Hematopoietic multipotent progenitor cell treated with erythropoietin and hydrocortisone succinate and interleukin-3 and kit ligand, for 17 days (in vitro differentiated cells): ENCODE measurements at places on chromosomes 3 and 15.

GRCh38 chr15:45402955-45403877 is 24.9 kb upstream of the GATM start:
- peak; percentile 42 for DNase-seq

DNA sequence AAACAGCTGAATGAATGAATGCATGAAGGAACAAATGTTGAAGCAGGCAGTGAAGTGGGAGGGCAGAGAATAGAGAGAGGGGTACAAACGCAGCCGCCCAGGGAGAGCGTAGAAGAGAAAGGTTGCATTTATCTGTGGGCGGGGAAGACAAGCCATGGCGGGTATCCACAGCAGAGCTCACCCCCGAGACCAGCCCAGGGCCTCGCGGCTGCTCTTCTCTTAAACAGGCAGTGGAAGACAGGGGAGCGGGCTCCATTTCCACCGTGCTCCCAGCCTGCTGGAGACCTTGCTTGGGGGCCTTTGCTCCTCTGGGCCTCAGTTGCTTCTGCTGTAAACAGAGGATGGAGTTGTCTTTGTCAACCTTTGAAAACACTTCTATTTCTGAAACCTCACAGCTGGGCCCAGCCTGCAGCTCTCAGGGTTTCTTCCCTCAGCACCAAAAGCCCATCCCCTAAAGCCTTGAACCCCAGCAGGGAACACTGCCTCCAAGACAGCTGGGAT is 259.5 kb downstream of the UACA start:
- no peak for DNase-seq

DNA sequence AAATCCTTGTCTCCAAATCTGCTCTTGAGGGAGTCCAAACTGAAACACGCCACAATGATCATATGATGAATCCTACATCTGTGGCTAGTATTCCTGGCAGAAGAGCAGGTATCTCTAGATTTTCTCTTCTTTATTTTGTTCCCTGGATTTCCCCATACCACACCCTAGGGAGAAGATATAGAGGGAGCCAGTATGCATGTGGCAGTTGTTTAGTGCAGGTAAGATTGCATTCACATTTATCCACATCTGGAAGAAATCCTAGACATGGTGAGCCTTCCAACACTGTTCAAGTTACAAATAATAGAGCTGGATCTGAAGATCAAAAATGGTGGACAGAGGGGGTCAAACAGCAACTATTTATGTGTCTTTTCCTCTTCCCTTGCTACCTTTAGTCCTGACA is 316.7 kb downstream of the ZNF385D start:
- DNase-seq = no peak

DNA sequence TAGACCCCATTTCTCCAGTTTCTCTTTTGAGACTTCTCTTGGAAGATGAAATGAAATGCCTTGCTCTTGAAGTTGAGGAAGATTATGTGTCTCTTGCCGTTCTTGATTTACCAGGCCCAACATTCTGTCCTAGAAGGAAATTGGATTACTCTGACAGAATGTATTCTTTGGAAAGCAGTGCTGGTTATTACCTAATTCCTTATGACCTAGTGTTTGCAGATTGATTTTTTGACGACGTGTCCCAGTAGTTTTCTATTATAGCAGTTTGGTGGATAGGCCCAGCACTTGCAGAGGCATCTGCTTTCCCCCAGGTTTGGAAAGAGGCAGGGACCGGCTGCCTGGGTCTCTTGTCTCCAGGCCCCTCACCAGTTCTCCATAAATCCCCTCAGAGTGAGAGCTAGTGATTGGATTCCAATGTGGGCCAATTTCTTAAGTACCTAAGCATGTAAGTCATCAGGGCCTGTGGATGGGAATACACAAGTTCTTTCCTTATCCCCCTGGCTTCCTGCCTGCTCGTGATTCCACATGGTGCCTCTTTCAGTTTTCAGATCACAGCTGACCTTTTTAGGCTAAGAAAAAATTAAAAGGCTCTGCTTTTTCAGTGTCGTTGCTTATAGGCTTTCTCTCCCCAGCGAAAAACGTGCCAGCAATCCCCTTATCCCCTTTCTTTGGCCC is 50.2 kb downstream of the EPHB3 start:
- no peak for DNase-seq

DNA sequence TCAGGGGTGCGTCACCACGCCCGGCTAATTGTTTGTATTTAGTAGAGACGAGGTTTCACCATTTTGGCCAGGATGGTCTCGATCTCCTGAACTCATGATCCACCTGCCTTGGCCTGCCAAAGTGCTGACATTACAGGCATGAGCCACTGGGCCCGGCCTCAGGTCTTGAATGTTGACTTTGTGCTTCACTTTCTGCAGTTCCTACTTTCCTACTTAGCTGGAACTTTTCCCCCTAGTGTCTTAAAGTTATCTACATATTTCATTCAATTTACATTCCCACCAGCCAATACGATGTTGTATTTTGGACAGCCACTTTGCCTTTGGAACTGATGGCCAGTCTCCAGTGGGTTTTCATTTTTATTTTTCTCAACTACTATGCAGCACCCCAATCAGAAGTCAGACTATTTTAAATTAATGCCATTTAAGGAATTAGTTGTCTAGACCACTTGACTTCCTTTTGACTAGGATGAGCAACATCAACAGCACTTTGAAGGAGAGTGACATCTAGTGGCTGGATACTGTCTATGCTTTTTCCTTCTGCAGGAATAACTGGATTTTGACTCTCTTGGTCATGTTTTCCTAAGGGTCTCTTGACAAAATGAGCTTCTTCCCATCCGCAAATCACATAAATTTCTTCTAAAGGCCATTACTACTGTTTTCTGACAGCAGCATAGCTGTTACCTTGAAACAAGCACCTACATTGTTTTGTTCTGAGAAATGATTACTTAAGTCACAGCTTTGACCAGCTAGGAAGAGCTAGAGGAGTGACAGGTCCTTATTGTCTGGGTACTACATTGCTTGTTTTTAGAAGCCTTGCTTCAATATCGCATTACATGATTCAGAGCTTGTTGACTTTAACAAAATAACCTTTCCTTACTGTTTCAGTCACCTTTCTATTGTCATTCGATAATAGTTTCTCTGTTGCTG is 140.2 kb downstream of the ITPR1 start:
- DNase-seq = peak; percentile 65

- DNase-seq = no peak
These were observed 91.0 kb downstream of the EPHB1 start for GRCh38 chr3:134885877-134886621.

GRCh38 chr3:179410999-179411398 is 40.3 kb downstream of the GNB4 start:
- no peak for DNase-seq

DNA sequence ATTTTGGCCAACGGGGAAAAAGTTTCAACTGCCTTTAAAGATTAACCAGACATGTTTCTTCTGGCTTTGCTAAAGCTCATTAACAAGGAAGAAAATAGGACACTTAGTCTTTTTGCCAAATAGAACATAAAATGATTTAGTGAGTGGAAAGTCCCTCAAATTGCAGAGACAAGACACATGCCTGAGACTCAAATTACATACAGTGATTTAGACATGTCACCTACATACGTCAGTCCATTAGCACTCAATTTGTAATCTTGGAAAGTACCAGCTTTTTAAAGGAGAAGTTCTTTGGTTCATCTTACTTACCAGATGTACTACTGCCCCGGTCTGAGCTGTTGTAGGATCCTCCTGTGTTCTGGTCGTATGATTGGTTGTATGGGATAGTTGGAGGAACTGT is 1134.2 kb downstream of the ROBO1 start:
- DNase-seq = no peak

GRCh38 chr3:30059240-30059639 is 547.2 kb upstream of the TGFBR2 start:
- DNase-seq = no peak

DNA sequence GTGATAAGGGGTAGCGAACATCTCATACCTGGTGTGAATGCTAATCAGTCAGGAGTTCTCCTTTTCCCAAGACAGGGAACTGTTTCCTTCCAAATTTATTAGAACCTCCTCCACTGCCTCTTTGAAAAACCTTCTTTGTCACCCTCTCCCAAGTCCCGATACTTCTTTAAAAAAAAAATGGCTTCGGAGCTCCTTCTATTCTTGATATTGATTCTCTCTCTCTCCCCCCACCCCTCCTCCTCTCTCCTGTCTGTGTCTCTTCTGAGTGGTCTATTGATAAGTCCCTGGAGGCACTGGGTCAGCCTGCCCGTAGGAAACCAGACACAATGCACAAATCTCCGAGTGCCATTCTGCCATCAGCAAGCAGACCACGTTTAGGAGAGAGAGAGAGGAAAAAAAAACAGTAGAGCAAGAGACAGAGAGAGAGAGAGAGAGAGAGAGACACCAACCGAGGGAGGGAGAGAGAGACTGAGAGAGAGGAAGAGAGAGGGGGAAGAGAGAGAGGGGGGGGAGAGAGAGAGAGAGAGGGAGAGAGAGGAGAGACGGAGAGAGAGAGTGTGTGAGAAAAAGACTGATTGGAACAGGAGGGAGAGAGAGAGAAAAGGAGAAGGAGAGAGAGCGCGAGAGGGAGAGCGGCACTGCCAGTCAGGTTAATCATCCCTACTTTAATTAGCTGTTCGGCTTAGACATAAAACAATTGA is 160.9 kb downstream of the TIGIT start:
- no peak for DNase-seq

- DNase-seq = no peak
These were observed 400.1 kb downstream of the GRM7 start for GRCh38 chr3:7260975-7261374.

- DNase-seq = no peak
These were observed 138.3 kb upstream of the FAM3D start for GRCh38 chr3:58804914-58805313.

- DNase-seq = no peak
These were observed 3.1 kb downstream of the PARP3 start for GRCh38 chr3:51945031-51945840.

DNA sequence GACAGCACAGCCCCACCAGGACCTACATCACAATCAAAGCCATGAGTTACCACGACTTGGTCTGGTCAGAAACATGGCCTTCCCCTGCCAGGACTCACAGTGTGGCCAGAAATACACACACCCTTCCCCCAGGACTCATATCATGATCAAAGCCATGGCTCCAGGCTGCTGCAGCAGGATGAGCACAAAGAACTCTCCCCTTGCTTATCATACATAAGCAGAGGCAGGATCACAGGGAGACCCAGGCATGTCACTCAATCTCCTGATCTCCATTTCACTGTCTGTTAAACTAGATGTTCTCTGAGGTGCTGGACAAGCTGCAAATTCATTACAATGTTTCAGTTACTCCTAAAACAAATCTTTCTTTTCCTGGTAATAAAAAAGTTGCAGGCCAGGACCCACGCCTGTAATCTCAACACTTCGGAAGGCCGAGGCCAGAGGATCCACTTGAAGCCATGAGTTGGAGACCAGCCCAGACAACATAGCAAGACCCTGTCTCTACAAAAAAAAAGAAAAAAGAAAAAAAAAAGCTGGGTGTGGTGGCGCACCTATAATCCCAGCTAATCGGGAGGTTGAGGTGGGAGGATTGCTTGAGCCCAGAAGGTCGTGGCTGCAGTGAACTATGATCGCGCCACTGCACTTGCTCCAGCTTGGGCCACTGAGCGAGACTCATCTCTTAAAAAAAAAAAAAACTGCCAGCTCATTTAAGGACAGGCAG is 1.2 kb downstream of the PFKFB4 start:
- DNase-seq = peak; percentile 19

- no peak for DNase-seq
These were observed 80.6 kb downstream of the MEIS2 start for GRCh38 chr15:37019479-37020433.

DNA sequence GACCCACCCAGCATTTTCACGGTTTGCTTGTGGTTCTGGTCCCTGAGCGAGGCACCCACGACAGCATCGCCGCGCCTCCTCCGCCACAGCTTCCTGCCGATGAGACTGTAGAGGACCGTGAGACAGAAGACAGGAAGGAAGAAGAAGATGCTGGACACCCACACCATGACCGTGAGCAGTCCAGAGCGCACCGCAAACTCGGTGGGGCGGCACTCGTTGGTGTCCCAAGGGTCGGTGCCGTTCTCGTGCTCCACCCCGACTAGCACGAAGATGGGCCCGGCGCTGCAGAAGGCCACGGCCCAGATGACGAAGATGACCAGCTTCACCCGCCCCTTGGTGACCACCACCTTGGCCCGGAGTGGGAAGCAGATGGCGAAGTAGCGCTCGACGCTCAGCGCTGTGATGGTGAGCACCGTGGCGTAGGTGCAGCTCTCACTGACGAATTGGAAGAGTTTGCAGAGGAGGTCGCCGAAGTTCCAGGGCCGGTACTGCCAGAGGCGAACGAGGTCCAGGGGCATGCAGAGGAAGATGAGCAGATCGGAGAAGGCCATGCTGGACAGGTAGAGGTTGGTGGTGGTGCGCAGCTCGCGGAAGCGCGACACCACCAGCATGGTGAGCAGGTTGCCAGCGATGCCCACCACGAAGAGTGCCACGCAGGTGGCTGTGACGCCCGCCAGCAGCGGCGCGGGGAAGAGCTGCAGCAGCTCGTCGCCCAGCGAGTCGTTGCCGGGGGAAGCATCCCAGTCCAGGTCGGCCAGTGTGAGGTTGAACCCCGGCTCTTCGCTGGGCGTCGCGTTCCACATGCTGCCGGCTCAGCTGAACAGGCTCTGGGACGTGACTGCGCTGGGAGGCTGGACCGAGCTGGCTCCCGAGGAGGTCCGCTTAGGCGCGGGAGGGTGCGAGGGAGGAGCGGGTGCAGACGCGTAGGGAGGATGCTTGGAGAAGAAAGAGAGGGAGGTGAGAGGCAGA is at the start of gene GHSR:
Gene GHSR (minus strand): TSS at position 846 of the 969 bp plus-strand sequence. CDS start 43 bp downstream, at position 803.
- DNase-seq = no peak

DNA sequence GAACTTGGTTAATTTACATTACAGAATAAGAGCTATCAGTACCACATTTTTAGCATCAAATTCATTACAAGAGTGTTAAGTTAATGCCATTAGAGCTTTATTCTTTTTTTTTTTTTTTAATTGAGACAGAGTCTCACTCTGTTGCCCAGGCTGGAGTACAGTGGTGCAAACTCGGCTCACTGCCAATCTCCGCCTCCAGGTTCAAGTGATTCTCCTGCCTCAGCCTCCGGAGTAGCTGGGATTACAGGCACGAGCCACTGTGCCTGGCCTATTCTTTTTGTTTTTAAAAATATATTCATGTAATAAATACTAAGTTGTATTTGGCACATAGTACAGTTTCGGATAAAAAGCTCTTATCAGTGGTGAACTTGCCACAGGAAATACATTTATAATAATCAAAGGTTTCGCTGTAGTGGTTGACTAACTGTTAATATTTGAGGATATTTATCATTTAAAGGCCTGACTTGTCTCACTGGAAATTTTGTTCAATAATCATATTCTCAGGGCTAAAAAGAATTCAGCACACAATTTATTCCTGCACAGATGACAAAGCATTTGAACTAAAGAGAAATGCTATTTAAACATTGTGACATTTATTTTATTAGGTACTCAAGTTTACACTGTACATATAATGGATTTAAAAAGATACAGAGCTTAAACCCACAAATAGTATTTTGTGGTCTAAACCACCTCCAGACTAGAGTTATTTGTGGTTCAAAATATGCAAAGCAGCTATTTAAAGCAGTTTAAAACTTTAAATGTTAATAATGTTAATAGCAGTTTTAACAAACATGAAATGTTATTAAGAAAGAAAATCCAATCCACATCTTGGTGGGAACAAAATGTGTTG is 6.1 kb upstream of the LEKR1 start:
- no peak for DNase-seq

GRCh38 chr3:184186902-184187207 is 856 bp downstream of the ABCF3 start:
- no peak for DNase-seq
